ENCODE measurements at places on chromosomes 3 and 15. TPM values are rescaled to one million over a fixed set of nuclear protein-coding genes. Genes with fewer than 3 reads are reported as not detected.

DNA sequence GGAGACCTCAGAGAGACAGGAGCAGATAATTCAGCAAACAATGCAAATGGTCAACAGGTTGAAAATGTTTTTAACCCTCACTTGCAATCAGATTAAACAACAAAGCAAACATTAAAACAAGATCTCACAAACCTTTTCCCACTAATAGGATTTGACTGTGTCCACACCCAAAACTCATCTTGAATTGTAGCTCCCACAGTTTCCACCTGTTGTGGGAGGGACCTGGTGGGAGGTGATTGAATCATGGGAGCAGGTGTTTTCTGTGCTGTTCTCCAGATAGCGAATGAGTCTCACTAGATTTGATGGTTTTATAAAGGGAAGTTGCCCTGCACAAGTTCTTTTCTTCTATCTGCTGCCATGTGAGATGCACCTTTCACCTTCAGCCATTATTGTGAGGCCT lies 1.3 kb upstream of the LYSMD4 start:
- no peak for DNase-seq

DNA sequence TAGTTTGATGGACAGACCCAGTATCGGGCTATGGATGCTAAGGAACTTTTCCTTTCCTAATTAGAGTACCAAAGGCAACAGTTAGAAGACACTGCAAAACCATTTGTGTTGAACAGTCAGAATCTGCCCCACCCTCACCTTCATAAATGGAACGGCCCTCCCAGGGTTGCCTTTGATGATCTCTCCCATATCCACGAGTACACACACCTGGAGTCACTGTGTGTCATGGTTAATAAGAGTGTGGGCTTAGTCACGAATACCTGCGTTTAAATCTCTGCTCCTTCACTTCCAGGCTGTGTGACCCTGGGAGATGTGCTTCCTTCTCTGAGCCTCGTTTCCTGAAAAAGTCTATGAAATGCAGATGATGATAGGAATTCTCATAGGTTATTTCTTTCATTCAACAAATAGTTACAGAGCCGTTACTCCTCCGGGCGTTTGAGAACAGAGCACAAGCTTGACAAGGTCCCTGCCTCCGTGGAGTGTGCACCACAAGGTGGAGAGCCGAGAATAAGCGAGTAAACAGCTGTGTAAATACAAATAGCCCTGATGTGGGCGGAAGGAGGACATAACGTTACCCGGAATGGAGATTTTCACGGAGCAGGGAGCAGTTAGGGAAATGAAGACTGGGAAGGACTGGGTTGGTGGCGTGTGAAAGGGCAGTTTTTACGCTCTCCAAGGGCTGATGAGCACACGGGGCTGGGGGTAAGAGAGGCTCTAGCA lies 6.7 kb downstream of the SLC51A start:
- no peak for DNase-seq

- DNase-seq, result no peak
These were observed 11.1 kb upstream of the MCF2L2 start for GRCh38 chr3:183439515-183439914.

Gene SEMA3F
- 10.8 TPM for total RNA-seq
